Right cardiac atrium (tissue), 5 donors: ENCODE measurements at places on chromosomes 7 and 10.

GRCh38 chr7:127978421-127978820 is 52.8 kb downstream of the LRRC4 start:
- no peak for DNase-seq

DNA sequence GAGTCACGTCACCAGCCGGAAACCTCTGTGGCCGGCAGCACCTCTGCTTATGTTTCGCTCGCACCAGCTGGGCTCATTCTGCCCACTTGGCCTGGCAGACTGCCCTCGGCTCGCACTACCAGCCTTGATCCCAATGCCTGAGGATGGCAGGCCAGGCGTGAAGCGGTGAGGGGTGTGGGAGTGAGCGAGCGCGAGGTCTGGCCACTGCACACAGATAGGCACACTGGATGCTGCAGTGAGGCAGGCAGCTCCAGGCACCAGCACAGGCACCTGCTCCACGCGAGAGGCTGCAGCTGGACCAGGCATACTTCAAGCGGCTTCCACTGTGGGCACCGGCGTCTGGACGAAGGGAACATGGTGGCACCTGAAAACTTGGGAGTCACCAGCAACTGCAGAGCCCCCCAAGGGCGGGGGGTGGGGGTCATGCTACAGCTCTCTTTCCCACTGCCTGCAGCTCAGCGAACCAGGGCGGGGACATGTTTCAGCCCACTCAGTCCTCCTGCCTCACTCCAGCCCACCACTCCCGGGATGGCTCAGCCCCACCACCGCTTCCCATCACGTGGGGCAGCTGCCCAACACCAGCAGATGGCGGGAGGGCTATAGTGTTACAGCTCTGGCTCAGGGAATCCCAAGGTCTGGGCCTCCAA is 5.4 kb upstream of the DMTF1 start:
- DNase-seq, result peak; percentile 67

DNA sequence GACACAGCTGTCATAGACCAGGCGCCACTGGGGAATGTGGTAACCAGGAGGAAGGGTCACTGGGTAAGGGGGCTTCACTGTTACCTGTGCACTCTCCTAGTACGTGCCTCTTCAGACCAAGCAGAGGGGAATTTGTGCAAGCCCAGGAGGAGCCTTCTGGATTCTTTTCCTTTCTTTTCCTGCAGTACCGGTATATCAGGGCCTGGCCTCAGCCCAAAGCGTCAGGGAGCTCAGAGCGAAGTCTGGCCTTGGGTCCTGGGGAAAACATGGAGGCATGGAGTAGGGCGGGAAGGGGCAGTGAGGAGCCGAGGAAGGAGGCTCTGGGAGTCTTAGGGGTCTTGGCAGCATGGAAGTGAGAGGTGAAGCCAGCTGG is 133.6 kb upstream of the GDF10 start:
- peak; percentile 45 for DNase-seq

DNA sequence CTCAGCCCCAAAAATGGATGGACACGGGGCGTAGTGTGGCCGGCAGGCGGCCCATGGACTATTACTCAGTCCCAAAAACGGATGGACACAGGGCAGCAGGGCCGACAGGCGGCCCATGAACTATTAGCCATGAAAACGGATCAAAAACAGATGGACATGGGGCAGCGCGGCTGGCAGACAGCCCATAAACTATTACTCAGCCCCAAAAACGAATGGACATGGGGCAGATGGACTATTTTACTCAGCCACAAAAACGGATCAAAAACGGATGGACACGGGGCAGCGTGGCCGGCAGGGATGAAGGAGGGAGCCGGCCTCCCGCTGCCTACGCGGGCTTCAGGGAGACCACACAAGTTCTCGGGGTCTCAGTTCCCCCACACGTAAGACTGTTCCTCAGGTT is 32.9 kb downstream of the GPER1 start:
- DNase-seq, result peak; percentile 10

DNA sequence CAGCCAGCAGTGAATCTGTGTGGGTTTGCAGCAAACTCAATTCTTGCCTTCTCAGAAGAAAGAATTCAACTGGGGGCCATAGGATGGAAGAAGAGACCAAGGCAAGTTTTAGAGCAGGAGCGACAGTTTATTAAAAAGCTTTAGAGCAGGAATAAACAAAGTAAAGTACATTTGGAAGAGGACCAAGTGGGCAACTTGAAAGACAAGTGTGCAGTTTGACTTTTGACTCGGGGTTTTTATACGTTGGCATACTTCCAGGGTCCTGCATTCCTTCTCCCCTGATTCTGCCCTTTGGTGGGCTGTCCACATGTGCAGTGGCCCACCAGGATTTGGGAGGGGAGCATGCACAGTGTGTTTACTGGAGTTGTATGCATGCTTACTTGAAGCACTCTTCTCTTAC is 3.0 kb upstream of the ANKRD22 start:
- DNase-seq, result no peak

GRCh38 chr7:11206177-11206899 is 232.7 kb downstream of the PHF14 start:
- DNase-seq, result no peak

- DNase-seq, result no peak
These were observed 45.9 kb downstream of the ASZ1 start for GRCh38 chr7:117381362-117381761.

GRCh38 chr7:18538554-18539250 is 43.2 kb downstream of the HDAC9 start:
- DNase-seq, result no peak

GRCh38 chr7:85471307-85471706 is 284.5 kb upstream of the SEMA3D start:
- no peak for DNase-seq

DNA sequence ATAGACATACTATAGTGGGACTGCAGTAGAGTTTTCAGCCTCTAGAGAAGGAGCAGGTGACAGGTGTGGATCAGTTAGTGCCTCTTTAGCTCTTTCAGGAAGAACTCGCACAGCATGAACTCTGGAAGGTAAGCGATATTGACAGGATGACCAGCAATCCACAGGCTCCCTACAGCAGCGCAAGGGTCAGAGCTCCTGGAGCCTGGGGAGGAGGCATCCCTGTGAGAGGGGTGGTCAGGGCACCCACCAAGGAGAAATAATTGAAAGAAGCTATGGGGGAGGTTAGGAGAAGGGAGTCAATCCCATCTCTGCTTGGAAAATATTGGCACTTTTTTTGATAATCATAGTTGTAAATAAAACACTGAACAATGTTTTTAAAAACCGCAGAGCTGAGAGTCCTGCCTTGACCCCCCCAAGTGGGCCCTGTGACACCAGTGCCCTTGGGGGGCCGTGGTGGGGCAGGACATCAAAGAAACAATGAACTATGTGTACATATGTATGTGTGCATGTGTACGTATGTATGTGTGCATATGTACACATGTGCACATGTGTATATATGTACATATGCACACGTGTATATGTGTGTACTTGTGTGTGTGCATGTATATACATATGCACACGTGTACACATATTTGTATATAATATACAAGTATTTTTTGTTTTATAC is 13.8 kb downstream of the AKR1C3 start:
- DNase-seq, result no peak

GRCh38 chr7:8699875-8700624 is 266.6 kb downstream of the NXPH1 start:
- DNase-seq, result no peak

- no peak for DNase-seq
These were observed 396.5 kb upstream of the VSTM2A start for GRCh38 chr7:54145716-54146115.

GRCh38 chr7:44685723-44686122 is 62.9 kb upstream of the ZMIZ2 start:
- DNase-seq, result peak; percentile 10

GRCh38 chr7:100393233-100393905 is 20.1 kb downstream of the PILRA start:
- no peak for DNase-seq

- no peak for DNase-seq
These were observed 98.6 kb downstream of the CREM start for GRCh38 chr10:35225204-35225603.

GRCh38 chr7:25383402-25383801 is 155.1 kb upstream of the NPVF start:
- DNase-seq, result no peak

DNA sequence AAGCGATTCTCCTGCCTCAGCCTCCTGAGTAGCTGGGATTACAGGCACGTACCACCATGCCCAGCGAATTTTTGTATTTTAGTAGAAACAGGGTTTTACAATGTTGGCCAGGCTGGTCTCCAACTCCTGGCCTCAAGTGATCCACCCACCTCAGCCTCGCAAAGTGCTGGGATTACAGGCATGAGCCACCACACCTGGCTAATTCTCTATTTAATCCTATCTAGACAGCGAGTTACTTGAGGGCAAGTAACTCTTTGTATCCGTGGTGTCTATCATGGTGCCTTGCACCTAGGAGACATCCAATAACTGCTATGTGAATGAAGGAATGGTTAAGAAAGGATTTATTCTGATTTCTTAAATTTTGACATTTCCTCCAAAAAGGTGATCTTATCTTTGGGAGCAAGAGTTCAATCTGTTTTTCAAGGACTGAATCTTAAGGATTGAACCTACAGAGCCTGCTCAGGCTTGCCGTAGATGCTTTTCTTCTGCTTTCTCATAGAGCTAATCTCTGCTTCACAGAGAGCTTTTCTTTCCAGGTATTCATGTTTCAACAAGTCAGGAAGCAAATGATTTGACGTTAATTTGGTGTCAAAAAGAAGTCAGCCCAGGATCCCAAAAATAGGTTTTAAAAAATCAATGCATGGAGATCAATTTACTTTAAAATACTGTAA is 101.6 kb downstream of the CUL2 start:
- DNase-seq, result no peak

- no peak for DNase-seq
These were observed 209.8 kb upstream of the POM121L12 start for GRCh38 chr7:52825611-52826010.

GRCh38 chr10:95664543-95664942 is 8.0 kb upstream of the ALDH18A1 start:
- no peak for DNase-seq

GRCh38 chr7:110612680-110613079 is 478.2 kb upstream of the LRRN3 start:
- no peak for DNase-seq

GRCh38 chr10:110597476-110597875 is 30.0 kb downstream of the SMC3 start:
- no peak for DNase-seq

GRCh38 chr10:130015075-130015695 is 51.1 kb upstream of the EBF3 start:
- no peak for DNase-seq

DNA sequence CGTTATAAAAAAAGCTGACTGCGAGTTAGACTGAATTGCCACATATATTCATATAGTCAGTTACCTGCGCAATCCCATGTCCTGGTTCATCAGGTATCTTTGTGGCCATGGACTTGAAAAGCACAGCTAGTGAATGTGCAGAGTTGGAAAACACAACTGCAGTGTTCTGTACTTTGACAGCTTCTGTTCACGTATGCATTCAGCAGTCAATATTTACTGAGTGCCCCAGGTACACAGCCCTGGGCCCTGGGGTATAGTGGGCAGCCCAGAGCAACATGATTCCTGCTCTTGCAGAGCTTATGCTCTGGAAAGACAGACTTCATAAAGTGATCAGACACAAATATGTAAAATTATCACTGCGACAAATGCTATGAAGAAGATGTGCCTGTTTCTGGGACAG is 313.9 kb downstream of the PHTF2 start:
- no peak for DNase-seq

DNA sequence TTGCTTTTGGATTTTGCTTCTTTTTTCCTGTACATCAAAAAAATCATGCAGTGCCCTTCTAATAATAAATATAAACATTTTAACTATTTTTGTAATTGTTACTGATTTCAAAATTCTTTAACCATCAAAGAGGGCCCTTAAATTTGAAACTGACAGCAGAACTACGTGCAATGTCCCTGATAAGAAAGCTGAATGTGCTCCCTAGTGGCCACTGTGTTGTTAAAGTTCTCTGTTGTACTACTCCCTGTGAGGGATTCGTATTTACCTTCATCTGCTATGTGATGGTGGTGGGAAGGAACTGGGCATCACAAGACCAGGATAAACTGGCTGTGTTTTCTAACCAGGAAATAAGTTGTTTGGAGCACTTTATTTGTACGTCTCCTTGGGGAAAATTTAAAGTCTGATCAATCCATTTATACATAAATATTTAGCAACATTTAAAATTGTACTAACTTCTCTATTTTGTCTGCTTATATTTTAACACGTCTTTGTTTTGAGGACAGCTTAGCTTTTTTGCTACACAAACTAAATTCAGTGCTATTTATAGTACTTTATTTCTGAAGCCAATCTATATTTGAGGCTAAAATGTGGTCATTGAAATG is 322.4 kb downstream of the HGF start:
- DNase-seq, result no peak

- peak; percentile 55 for DNase-seq
These were observed 38.0 kb downstream of the SNX10 start for GRCh38 chr7:26329520-26330255.

- DNase-seq, result no peak
These were observed 57.0 kb downstream of the SHTN1 start for GRCh38 chr10:116947841-116948529.

GRCh38 chr10:114869520-114869892 is 47.9 kb downstream of the FHIP2A start:
- DNase-seq, result no peak

DNA sequence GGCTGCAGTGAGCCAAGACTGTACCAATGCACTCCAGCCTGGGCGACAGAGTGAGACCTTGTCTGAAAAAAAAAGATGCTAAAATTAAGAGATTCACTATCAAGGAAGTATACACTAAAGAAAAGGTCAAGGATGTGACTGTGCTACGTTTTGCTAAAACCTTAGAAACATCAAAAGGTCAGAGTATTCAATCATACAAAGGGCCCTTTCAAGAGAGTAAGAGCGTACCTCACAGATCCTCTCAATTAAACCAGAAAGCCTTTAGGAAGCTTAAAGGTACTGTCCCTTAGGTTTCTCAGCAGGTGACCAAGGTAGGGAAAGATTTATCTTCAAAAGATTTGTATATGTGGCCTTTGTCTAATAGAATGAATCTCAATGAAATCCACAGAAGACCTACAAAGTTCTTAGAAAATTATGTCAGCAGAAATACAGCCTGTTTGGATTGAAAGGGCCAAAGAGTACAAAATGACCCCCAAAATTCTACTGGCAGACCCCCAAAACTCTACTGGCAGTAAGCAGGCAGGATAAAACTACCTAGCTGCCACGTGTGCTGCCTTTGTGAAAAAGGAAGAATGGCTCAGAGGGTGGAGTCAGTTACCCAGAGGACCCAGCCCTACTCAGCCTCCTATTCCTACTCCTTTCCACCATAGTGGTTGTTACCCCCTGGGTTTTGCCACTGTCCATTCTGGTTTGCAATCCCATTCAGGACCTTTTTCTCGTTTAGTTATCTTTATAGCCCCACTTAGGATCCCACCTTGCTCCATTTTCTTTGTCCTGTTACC is 36.7 kb downstream of the ARHGAP19 start:
- no peak for DNase-seq

DNA sequence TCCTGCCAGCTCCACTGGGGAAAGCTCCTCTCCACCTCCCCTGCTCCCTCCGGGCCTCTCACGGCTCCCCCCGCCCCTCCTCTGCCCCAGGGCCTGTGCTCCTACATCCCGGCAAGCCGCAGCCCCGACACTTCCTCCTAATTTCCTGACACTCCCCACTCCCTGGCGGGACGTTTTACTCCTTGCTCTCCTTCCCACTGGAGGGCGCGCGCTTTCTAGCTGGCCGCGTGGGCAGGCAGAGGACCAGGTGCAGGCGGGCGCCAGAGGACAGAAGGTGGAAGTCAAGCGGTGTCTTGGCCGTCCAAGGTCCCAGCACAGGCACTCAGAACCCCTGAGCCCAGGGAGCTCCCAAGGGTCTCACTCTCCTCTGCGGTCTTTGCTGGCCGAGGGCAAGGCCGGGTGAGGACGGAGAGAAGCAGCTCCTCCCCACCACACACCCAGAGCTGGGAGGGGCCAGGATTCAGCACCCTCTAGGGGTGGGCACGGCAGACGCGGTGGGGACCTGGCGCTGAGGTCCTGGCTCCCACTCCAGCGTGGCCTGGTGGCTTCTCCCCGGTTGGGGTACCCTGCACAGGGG is 19.1 kb downstream of the ADAM8 start:
- peak; percentile 87 for DNase-seq
